ENCODE measurements at places on chromosomes 1 and 21.
A peak's percentile ranks its signal among the peaks of the same experiment; 100 is the strongest.

DNA sequence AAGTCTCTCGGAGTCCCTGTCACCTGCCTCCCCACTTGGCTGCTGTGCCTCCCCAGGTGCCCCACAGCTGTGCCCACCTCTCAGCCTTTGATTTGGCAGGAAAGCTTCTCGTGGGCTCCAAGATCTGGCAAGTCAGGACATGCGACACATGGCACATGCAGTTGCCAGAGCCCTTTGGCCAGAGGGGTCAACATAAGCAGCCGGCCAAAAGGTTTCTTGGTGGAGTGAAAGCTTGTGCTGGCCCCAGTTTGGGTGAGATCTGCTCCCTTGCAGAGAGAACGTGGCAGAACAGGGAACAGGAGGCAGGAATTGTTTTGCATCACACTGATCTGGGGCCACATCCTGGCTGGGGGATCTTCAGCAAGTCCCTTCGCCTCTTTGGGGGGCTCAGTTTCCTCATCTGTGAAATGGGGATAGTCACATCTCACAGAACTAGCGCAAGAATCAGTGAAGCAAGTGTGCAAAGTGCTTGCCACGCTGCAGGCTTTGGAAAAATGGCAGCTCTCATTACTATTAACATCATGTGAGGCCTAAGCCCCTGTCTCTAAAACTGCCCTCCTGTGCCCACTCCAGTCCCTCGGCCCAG, 232.6 kb downstream of the TRABD2B start:
- no peak for DNase-seq

DNA sequence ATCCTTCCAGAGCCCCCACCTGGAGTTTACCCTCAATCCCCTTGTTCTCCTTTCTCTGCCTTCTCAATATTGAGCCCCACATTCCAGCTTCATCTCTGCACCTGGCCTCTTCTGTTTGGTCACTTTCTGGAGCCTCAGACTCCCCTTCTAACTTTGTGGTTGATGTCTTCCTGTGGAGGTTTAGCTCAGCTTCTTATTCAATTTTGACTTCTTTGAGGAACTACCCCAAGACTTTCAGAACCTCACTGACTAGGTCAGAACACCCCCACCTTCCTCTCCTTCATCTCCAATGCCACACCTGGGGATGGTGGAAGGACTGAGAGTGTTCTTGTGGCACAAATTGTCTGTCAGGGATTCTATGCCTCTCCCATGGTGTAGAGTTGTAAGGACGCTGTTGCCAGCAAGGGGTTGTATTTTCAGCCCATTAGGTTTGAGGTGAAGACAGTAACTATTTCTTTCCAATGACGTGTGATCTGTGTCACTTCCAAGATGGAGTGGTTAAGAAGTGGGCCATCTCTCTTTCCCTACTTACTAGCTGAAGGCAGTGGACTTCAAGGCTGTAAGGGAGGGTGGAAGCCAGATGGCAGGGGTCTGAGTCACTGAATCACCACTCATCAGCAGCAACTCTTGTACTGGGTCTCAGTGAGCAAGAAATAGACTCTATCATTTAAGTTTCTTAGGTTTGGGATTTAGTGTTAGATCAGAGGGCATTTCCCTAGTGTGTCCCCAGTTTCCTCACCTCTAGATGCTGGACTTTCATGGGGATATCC, 80.6 kb downstream of the PAPPA2 start:
- no peak for DNase-seq

DNA sequence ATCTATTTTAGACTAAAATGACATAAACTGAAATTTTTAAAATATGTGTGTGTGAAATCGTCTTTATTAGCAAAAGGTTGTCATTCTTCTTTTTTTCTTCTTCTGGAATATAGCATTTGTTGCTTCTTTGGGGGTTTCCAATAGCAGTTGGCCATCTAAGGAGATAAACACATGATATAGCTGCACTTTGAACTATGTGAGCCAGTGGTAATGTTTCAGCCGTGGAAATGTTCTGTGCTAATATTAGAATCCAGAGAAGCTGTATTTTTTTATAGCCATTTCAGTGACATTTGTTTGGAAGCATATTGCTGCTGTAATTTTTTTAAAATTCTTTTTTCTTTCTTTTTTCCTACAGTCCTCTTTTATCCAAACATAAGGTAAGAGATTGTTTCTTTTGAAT, 75.1 kb downstream of the CNST start:
- DNase-seq: no peak

- DNase-seq: peak; percentile 32
Observed at GRCh38 chr21:46253610-46254124, 25.1 kb upstream of the LSS start.

DNA sequence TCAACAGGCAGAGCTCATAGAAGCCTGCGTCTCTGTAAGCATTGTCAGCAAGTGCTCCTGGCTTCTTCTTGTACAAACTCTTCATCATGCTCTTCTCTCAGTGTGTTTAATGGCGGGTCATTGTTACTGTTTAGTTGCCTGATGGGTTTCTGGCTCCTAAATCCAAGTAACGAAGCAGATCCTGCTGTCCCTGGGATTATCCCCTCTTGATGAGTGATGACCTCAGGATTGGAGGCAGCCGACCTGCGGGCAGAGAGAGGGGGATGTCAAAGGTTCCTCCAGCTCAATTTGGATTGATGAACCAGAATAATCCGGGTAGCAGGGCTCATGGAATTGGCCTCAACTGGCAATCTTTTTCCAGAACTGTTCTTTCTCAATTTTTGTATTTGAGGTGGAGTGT, 66.1 kb upstream of the BARHL2 start:
- DNase-seq: no peak

DNA sequence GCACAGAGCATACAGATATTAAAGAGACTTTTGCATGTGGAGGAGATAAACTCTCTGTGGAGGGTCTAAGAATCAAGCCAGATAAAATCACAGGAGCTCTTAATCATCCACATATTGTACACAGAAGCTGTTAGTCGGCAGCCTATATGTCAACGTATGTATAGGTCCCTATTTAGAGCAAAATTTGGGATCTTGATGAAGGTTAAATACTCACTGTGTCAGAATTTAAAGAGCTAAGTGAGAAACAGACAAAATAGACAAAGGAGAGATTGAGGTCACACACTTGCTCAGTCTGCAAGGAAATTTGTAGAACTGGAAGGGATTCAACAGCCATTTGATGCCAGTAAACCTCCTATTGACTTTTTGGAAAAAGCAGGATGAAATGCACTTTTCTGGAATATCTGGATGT, 4.1 kb upstream of the IRF2BP2 start:
- DNase-seq: no peak

- DNase-seq: no peak
Observed at GRCh38 chr1:176717066-176717750, 254.2 kb downstream of the PAPPA2 start.

DNA sequence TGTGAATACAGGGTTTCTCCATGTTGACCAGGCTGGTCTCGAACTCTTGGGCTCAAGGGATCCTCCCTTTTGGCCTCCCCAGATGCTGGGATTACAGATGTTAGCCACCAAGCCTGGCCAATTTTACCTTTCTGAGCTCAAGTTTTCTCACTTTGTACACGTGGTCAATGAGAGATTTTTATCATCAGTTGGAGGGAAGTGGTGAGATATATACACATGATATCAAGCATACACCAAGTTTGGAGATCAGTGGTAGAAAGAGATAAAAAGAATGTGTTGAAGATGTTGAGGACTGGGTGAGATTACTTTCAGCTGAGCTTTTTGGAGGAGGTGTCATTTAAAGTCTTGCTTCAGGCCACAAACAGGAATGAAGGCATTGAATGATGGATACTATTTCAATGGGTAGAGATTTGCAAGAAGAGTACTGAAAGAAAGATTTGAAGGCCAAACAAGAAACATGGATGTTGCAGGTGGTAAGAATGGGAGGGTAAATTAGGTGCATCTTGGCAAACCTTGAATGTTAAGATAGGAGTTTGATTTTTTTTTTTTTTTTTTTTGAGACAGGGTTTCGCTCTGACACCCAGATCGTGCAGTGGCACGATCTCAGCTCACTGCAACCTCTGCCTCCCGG, 3.0 kb upstream of the SESN2 start:
- no peak for DNase-seq

GRCh38 chr1:25780318-25781129, 19.5 kb upstream of the SELENON start:
- DNase-seq: no peak

GRCh38 chr1:32881871-32882850, 4.1 kb upstream of the HPCA start:
- DNase-seq: no peak

DNA sequence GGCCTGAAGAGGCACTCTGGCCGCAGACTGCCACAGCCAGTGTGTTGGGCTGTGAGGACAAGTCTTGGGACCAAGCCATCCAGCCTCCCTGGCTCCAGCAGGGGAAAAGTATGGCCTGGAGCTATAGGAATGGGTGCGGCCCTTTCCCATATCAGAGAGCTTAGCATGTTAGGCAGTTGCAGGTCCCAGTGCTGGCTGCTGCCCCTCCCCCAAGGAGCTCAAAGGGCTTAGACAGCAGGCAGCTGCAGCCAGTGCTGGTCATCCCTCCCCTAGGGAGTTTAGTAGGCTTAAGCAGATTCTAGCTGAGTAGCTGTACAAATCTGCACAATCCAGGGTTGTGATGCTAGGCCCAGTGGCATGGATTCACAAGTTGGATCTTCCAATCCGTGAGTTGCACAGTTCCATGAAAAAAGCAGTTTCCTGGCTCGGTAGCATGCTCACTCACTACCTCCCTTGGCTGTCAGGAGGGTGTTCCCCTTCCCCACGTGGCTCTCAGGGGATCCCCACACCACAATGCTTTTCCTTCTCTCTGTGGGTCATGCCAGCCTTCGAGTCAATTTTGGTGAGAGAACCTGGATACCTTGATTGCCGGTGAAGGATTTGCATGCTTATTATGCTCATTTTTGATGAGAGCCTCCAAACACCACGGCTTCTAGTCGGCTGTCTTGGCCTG, 1490.8 kb downstream of the BRINP3 start:
- DNase-seq: no peak

DNA sequence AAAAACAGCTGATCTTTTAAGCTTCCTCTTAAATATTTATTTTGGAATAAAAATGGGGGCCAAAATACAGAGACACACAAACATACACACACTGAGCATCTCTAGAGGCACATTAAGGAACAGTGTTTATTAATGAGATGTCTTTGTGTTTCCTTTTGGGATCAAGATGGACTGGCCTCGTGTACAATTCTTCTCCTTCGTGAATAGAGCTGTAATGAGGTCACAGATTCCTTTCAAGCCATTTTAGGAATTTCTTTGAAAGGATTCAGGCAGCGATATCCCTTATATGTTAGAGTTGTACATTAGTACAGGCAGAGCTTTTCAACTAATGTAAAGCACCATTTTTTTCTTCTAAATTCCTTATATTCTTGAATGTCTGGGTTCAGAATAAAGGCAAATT, 295.7 kb downstream of the CHRM3 start:
- DNase-seq: no peak

- no peak for DNase-seq
Observed at GRCh38 chr1:167452483-167452882, 65.8 kb downstream of the CD247 start.

- DNase-seq: no peak
Observed at GRCh38 chr1:117001254-117001927, at the start of gene CD101. TSS of gene CD101 (plus strand) at chr1:117001760. CDS start at chr1:117001818, 58 bp downstream.

GRCh38 chr1:78274814-78275213, 216.0 kb upstream of the PTGFR start:
- DNase-seq: no peak

DNA sequence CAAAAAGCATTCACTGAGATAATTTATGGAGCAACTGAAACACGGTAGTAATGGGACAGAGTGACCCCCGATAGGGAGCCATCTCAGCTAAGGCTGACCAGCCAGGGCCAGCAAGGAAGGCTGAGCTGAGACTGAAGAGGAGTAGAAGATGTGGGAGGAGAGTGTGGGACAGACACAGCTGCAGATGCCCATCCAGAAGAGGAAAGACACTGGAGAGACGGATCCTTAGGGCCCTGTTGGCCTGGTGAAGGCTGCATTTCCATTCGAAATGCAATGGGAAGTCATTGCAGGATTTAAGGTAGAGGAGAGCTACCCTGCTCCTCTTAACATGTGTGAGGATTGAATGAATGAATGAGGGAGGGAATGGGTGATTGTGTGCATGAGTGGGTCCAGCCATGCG, 44.0 kb upstream of the LRP8 start:
- no peak for DNase-seq

DNA sequence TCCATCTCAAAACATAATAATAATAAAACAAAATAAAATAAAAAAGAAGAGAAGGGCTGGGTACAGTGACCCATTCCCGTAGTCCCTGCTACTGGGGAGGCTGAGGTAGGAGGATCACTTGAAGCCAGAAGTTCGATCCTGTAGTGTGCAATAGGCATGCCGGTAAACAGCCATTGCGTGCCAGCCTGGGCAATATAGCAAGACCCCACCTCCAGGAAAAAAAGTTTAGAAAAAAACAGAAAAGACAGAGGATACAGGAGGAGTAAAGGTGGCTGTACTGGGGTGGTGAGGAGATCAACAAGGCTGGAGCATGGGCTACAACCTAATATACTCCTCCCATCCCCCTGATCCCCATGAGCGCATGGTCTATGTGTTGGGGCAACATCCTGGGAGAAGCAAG, 30.8 kb downstream of the PTAFR start:
- DNase-seq: no peak

Measured in T-helper 22 cell (primary cell).